CD8-positive, alpha-beta memory T cell (primary cell): ENCODE measurements at places on chromosomes 2 and 18. TPM values are rescaled to one million over a fixed set of nuclear protein-coding genes. Genes with fewer than 3 reads are reported as not detected.

The AMER3 gene
- not detected for total RNA-seq

The TSPYL6 gene
- not detected for total RNA-seq

DNA sequence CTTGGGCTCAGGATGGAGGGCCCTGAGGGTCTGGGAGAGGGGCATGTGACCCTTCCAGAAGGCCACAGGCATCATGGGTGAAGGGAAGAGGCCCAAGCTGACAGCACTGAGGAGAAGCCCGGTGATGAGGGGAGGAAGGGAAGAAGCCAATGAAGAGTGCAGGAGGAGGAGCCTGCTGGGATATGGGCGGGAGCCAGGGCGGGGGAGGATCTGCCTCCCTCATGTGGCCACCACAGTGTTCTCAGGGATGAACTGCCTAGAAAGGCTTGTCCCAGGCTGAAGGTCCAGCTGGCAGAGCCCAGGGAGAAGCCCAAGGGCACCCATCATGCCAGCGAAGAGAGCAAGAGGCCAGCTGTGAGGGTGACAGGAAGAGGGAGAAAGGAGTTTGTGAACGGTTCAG is 24.6 kb upstream of the PLB1 start:
- DNase-seq: no peak
- no peaks in the 10 kb centered on the region for H3K27me3 ChIP-seq
- H3K36me3 ChIP-seq: no peaks in the 10 kb centered on the region
- peaks cover 6% of the 10 kb centered on the region for H3K4me1 ChIP-seq
- no peak overlapping the region for H3K4me3 ChIP-seq

DNA sequence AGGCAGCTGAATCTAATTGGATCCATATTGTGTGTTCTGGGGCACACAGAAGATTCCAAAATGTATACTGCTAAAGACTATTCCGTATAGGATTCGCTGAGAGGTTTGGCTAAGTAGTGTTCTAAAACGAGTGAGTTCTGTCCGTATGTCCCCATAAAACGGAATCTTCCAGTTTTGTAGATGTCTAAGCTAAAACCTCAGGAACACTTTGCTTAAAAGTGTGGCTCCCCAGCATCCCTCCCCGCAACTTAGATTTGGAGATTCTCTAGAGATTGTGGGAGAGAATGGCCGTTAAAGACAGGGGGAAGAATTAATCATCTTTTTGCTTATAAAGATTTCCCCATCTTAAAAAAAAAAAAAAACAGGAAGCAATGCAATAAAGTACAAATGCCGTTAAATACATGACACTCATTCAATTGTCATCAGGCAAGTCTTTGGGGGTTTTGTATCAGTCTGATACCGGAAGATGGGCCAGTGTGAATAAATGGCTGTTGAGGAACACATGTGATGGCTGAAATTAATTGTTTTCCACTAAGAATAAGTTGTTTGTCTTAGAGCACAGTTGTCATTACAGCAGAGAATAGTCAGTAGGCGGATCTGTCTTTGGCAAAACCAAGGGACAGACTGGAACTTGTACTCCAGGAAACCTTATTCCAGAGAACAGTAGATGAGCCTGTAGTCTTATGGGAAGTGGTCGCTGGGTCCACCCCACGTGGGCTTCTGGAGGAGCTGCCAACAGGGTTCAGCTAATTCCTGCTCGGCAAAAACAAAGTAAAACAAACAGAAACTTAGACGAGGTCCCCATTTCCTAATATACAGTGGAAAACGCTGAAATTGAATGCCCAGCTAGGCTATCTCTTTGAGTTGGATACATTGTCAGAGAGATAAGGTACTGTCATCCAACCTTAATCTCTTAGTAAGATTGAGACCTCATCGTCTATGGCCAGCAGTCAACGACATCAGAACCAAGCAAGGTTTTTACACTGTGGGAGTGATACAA is 1.7 kb downstream of the EMILIN2 start:
- DNase-seq: no peak
- peaks cover 18% of the 10 kb centered on the region for H3K27me3 ChIP-seq
- H3K36me3 ChIP-seq: no peaks in the 10 kb centered on the region
- H3K4me3 ChIP-seq: no peak overlapping the region

- H3K27me3 ChIP-seq: no peaks in the 10 kb centered on the region
- no peak overlapping the region for H3K27ac ChIP-seq
- DNase-seq: no peak
- H3K4me1 ChIP-seq: no peaks in the 10 kb centered on the region
These were observed 58.7 kb upstream of the CDH19 start for GRCh38 chr18:66662632-66663031.

GRCh38 chr2:40113272-40113968 is 334.4 kb upstream of the THUMPD2 start:
- no peaks in the 10 kb centered on the region for H3K4me1 ChIP-seq
- H3K27me3 ChIP-seq: no peaks in the 10 kb centered on the region
- no peak overlapping the region for H3K27ac ChIP-seq
- no peak for DNase-seq
- H3K4me3 ChIP-seq: no peak overlapping the region

GRCh38 chr18:58870130-58870529 is 5.5 kb downstream of the ZNF532 start:
- no peak overlapping the region for H3K27ac ChIP-seq
- no peaks in the 10 kb centered on the region for H3K36me3 ChIP-seq
- no peak for DNase-seq
- H3K27me3 ChIP-seq: peaks cover 4% of the 10 kb centered on the region

DNA sequence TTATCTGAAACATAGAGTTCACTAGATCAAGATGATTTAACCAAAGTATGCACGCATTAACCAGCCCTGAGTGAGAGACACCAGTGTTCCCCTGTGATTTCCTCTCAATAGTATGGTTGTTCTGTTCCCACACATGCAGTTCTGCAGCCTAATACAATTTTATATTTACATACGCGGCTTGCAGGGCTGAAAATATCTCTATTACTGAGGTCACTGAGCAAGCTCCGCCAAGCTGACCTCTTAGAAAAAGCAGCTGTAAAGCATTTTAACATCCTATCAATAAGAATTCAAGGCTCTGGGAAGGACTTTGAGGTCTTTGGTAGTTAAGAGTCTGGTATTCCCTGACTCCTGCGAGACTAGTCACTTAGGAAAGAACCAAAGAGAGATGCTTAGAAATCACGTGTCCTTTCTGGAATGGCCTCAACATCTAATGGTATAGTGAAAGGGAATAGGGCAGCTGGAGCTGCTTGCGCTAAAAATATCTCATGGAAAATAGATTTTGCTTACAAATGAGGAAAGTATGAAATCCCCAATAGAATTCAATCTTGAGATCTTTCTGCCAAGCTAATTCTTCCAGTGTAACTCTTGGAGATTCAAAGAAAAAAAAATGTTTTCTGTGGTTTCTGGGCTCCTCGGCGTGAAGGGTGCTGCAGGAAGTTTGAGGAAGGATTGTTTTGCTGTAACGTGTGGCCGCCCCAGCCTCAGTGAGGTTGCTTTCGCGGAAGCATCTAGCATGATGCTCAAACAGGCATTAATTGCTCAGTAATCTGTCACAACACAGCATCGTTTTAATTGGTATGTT is 59.2 kb downstream of the DOCK10 start:
- peaks cover 63% of the 10 kb centered on the region for H3K4me1 ChIP-seq
- H3K27ac ChIP-seq: no peak overlapping the region
- no peak overlapping the region for H3K4me3 ChIP-seq
- no peaks in the 10 kb centered on the region for H3K36me3 ChIP-seq
- peak; percentile 55 for DNase-seq
- no peaks in the 10 kb centered on the region for H3K27me3 ChIP-seq

DNA sequence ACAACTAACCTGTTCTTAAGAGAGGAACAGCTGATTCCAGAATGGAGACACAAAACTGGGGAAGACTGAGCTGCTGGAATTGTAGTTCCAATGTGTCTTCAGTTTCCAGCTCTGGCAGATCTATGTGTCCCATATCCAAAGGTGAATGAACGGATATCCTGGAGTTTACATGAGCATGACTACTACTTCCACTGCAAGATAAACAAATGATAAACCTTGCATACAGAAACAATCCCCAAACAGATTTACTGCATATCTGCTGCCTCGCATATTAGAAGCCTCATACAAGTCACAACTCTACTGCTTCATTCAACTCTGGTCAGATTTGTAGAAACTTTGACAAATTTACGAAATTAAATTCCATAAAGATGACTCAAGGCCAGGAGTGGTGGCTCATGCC is 15.0 kb downstream of the RTTN start:
- H3K4me3 ChIP-seq: no peak overlapping the region
- H3K27me3 ChIP-seq: no peaks in the 10 kb centered on the region
- no peak overlapping the region for H3K27ac ChIP-seq

DNA sequence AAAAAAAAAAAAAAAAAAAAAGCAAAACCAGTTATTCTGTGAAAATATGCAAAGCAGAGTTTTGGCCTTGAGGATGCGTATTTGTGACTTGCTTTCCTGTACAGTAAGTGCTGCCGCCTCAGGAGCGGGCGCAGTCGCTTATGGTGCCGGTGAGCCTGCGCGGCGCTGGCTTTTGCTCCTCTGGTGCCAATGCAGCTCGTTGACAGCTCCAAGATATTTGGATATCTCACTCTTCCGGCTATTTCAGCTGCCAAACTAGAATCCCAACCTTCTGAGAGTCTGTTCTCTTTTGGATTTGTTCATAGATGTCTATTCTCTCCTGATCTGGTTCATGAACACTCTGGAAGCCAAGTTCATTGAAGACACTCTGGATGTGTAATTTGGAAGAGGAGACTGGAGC is 184.1 kb downstream of the AGAP1 start:
- no peaks in the 10 kb centered on the region for H3K36me3 ChIP-seq
- no peaks in the 10 kb centered on the region for H3K4me1 ChIP-seq
- no peak overlapping the region for H3K4me3 ChIP-seq
